ENCODE measurements at places on chromosomes 6 and 20.

DNA sequence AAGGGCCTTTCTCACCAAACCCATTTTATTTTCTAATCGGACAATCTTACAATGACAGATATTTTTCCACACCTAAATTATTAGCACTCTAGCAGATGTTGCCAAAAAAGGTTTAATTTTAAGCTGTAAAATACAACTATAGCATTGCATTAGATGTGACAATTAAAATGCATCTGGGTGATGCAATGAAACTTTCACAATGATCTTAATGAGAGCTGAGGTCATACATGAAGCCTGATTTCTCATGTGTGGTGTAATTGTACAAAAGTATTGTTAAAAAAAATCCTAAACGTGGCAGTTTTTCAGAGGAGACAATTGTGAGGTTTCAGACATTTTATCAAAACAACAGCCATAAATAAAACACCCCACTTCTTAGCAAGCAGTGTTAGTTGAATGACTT, 606.0 kb downstream of the HDGFL1 start:
- DNase-seq: no peak

- no peak for DNase-seq
Observed at GRCh38 chr20:2690718-2691117, 1.9 kb upstream of the EBF4 start.

DNA sequence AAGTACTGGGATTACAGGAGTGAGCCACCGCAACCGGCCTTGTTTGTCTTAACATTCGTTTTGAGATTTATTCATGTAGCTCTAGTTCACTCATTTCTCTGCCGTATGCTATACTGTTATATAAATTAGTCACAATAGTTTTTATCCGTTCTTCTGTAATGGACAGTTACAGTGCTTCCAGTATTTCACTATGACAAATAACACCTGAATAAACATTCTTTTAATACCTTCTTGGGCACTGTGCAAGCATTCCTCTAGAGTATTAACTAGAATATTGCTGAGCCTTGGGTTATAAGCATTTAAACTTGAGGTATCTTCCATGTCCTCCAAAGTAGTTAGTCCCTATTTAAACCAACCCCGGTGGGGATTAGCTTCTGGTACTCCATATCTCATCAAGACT, 45.6 kb downstream of the STK38 start:
- DNase-seq: no peak

DNA sequence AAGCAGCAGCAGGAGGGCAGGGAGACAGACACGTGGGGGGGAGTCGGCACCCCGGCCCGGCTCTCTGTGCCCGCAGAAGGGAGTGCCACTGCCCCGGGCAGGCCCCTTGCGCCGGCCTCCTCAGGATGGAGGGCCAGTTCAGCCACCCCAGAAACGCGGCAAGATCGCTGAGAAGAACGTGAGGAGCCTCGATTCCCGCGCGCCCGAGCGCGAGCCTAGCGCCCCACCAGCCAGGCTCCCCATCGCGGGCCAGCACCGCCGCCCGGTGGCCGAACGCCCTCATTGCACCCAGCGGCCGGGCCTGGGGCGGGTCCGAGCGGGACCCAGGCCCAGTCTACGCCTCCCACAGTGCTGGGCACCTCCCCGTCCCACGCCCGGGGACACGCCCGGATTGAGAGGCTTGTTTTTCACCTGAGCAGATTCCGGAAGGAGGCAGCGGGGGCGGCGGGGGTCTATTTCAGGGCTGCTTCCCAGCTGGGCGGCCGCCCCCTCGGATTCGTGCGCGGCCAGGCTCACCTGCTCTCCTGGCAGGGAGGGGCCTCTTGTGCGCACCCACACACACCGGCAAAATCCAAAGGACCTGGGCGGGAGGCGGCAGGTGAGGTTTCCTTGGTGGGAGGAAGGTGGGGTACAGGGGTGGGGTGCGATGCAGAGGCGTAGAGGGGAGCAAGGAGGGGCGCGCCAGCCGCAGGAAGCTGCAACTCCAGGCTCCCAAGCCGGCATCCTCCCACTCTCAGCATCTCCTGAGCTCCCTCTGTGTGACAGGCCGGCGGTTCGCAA, 9.0 kb upstream of the GRM4 start:
- DNase-seq: no peak

DNA sequence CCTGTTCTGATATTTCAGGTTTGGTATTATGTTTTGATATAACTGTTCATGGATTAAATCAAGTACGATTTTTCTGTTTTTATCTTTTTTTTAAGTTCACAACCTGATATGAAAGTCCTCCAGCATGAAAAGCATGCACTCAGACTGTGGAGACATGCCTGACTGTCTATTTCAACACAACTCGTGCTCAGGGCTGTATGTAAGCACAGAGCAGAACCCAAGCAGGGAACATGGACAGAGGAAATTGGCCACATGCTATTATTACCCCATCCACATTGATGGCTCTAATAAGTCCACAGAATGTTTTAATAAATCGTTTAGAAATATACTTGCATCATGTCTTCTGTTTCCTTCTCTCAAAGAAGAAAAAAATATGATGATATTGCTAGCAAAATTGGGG, 730.4 kb downstream of the C6orf118 start:
- DNase-seq: no peak

GRCh38 chr6:93393554-93394074, 25.7 kb downstream of the EPHA7 start:
- no peak for DNase-seq

DNA sequence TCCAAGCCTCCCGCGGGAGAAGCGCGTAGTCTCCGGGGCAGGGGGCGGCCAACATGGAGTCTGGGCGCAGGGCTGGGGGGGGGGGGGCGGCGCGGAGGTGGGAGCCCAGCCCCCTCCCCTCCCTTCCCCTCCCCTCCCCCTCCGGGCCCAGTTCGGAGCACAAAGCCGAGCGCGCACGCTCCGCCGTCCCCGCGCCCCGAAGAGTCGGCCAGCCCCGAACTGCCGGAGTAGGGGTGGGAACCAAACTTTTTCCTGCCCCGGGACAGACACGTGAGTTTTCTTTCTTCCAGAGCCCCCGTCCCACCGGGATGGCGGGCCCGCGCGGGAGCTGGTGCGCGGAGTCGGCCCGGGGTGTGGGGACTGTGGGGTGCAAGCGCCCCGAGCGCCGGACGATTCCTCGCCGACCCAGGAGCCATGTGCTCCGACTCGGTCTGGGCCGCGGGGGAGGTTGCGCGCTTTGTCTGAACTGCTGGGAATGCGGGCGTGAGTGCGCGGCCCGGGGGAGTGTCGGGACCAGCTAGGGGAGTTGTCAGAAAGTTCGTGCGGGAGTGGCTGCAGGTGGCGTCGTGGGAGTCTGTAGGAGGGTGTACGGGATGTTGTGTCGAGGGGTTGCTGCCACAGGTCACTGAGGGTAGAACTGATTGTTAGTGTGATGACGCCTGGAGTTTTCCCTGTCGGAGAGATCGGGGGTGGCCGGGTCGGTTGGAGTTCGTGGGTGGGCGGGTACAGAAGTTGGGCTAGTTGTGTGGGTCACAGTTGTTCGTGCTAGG, 1.2 kb downstream of the TGIF2 start:
- DNase-seq: peak; percentile 28

GRCh38 chr6:118319894-118320649, 228.0 kb upstream of the PLN start:
- DNase-seq: no peak

GRCh38 chr6:36387440-36388303, at the start of gene ETV7:
Gene ETV7 (minus strand): TSS chr6:36387669. CDS start chr6:36387541, 128 bp downstream.
- peak; percentile 17 for DNase-seq

GRCh38 chr6:135012764-135013163, 41.9 kb downstream of the HBS1L start:
- no peak for DNase-seq

- DNase-seq: no peak
Observed at GRCh38 chr20:9482180-9482579, 32.2 kb upstream of the LAMP5 start.

DNA sequence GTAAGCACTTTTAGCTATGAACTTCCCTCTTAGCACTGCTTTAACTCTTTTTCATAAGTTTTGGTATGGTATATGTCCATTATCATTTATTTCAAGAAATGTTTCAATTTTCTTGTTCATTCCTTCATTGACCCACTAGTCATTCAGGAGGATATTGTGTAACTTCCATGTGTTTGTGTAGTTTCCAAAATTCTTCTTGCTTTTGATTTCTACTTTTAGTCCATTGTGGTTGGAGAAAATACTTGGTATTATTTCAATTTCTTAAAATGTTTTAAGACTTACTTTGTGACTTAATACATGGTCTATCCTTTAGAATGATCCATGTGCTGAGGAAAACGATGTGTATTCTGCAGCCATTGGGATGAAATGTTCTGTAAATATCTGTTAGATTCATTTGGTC, 176.5 kb downstream of the CENPW start:
- DNase-seq: no peak

DNA sequence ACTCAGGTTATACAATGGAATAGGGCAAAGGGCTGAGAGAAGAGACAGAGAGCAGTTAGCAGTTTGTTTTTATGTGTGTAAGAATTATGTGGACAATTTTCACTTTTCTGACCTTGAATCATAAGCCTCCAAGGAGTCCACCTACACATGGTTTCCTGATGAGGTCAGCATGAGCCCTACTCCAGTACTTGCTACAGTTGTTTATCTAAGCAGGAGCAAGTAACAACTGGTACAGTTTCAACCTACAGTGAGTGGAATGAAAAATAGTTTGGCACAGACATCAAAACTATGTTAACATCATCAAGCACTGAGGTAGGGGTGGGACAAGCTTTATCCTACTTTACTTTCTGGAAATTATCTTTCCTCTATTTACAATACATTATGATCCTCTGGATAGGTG, 426.7 kb upstream of the ID4 start:
- DNase-seq: no peak

- no peak for DNase-seq
Observed at GRCh38 chr6:2750832-2751231, at the start of gene MYLK4. Gene MYLK4 (minus strand): TSS chr6:2750922. CDS start chr6:2749294, 1,628 bp downstream.

DNA sequence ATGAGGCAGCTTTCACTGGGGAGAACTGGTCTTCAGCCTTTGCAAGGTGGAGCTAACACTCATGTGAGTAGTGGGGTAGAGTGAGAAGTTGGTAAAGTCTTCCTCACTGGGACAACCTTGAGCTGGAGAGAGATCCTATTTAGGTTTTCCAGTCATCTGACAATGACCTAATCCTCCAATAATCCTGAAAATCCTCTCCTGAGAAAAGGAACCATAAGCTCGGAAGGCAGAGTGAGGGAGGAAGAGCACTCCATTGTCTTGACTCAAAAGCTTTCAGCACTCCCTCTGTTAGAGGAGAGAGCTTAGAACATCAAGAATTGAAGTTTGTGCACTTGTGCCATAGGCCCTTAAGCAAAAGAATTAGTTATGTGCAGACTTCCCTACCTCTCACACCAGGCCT, 77.8 kb downstream of the TRAM2 start:
- no peak for DNase-seq

GRCh38 chr6:39980839-39981580, 46.7 kb upstream of the MOCS1 start:
- no peak for DNase-seq

DNA sequence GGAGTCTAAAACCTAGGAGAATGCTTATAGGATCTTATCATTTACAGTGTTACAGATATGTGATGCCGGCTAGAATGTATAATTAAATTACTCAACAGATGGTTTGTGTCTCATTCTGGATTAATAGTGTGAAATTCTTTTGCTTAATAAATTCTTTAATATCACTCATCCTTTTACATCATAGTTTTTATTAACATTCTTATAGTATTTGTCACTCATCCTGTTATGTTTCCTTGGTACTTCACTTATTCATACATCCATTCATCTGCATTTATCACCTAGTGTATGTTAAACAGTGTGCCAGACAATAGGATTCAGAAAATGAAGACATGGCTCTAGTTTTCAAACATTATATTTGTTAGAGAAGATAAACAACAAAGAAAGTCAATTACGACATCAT, 468.7 kb downstream of the FRK start:
- no peak for DNase-seq

GRCh38 chr6:157527471-157527907, 146.5 kb downstream of the ZDHHC14 start:
- peak; percentile 93 for DNase-seq

DNA sequence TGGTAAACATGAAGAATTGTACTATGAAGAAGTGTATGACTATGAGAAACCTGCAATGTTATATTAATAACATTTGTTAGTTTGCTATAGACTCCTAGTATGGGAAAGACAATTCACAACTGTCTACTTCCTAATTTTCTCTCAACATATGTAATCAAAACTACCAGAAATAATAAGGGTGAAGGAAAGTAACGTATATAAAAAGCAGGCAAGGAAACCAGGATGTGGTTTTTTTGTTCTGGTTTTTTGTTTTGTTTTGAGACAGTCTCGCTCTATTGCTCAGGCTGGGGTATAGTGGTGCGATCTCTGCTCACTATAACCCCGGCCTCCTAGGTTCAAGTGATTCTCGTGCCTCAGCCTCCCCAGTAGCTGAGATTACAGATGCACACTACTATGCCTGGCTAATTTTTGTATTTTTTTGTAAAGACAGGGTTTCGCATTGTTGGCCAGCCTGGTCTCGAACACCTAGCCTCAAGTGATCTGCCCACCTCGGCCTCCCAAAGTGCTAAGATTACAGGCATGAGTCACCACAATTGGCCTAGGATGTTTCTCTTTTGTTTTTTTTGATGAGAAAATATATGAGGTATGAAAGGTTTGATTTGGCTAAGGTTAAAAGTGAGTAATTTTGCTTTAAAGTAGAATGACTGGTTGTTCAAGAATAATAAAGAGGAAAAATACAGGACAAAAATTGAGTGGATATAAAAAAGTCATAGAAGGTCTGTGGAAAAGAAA, 83.1 kb downstream of the PTCHD4 start:
- peak; percentile 37 for DNase-seq

DNA sequence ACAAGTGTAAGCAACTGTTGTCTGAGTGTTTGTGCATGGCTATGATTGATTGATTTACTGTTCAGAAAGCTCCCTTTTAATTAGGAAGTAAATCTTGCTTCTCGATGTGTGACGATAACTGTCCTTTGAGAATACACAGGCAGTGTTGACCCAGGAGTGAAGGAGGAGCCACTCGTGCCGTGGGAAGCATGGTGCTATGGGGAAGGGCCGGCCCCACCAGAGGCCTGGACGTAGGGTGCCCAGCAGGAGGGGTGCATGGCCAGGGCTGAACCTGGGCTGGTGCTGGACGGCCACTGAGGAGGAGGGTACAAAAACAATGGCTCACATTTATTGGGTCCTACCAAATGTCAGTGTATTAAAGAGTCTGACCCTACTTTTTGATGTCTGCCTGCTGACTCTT, 60.7 kb downstream of the ANKRD60 start:
- no peak for DNase-seq

Measured in T-helper 1 cell (primary cell).